ENCODE measurements at places on chromosomes 7 and 10.

DNA sequence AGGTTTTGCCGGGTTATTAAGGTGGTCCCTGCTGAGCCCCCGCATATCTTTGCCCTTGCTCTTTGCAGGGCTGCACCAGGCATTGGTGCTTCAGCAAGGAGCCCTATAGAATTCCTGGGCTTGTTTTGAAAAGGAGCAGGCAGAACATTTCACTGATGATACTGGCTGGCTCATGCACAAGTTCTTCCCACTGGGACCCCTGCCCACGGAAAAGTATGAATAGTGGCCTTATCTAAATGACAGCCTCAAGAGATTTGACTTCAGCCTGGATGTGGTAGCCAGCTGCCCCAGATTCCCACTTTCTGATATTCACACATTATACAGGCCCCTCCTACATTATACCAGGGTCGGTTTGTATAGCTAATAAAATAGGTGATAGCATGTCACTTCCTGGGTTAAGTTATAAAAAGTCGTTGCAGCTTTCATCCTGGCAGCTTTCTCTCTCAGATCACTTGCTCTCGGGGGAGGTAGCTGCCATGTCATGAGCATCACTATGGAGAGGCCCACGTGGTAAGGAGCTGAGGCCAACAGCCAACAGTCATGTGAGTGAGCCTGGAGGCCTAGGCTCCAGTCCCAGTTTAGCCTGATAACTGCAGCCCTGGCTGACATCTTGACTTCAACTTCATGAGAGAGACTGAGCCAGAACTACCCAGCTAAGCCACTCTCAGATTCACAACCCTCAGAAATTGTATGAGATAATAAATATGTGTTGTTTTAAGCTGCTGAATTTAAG lies 16.8 kb upstream of the CRTAC1 start:
- no peak for DNase-seq

DNA sequence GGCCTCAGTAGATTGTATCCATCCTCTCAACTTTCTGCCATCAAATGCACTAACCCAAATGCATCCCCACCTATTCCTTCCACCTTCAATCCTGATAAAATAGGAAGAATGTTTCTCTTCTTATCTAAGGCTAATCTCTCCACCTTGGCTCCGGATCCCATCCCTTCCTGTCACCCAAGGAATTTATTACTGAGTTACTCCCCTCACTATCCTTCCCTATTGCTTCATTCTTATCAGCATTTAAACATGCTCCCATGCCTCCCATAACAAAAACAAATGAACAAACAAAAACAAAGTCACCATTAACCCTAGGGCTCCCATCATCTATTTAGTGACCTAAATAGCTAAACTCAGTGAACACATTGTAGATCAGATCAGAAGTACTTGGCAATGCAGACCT lies 25.3 kb downstream of the AASS start:
- DNase-seq, result no peak

GRCh38 chr7:40033826-40034225 lies 83.8 kb downstream of the CDK13 start:
- no peak for DNase-seq

DNA sequence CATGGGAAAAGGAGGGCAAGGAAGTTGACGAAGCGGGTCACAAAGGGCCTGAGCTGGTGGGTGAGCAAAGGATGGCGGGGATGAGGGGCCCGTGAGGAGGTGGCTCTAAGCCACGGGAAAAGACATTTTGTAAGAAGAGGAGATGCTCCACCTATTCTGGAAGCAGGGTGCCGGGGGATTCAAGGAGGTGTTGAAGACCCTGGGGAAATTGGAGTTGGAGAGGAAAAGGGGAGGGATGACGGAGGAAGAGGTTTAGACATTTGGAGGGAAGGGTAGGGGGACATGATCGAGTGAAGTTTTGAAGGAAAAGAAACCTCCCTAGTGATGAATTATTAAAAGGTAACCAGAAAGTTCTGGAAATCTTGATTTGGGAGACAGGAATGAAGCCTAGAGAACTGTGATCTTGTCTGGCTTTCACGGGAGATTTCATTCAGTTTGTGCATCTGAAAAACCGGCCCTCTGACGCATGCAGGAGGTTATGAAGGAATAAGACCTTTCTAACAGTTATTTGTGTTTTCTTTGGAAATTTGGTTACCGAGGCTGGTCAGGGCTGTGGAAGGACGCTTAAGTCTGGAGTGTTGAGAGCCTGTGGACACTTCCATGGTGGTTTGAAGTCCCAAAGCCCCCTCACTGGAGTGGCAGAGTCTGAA lies 1.4 kb downstream of the SMO start:
- no peak for DNase-seq

DNA sequence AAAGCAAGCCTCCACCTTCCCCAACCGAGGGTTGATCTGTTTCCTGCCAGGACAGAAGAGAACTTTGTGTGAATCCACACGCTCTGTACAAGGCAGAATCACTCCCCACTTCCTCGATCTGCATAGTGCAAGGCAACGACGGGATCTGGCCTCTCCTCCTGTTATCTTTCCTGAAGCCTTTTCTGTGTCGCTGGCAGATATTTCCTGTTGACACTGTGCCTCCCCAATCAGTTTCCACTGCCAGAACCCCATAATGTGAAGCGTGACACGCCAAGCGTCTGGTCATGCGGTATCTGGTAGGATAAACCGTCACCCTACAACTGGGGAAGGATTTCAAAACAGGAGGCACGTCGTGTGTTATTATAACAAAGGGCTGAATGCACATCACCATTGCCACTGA lies 57.2 kb downstream of the FAM171A1 start:
- DNase-seq, result peak; percentile 36

DNA sequence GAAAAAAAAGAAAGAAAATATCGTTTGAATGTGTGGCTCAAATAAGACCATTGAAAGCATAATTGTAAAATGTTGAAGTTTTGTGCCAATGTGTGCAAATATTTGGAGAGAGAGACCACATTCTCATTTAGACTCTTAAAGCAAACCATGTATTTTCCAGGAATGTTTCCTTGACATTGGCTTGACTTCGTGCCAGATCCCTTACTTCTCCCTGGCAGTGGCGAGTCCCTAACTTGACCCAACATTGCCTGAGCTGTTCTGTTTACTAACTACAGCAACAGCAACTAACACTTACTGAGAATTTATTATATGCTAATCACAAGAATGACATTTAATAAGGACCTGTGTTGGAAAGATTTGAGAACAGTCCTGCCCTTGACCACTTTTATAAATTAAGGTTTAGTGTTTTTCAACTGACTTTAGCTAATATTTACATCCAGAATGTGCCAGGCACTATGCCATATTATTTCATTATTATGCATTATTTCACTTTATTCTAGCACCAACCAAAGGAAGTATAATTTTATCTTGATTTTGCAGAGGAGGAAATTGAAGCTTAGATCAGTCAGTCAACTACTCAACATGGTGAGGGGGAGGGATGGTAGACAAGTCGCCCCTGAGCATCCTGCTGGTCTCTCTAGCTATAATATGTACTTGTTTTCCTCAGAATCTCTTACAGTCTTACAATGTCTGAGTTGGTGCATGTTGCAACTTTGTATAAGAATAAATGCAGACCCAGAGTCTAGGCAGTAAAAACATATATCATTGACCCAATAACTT lies 29.7 kb downstream of the ZNF467 start:
- no peak for DNase-seq

GRCh38 chr7:127254163-127254684 lies 1.5 kb upstream of the GRM8 start:
- DNase-seq, result no peak

DNA sequence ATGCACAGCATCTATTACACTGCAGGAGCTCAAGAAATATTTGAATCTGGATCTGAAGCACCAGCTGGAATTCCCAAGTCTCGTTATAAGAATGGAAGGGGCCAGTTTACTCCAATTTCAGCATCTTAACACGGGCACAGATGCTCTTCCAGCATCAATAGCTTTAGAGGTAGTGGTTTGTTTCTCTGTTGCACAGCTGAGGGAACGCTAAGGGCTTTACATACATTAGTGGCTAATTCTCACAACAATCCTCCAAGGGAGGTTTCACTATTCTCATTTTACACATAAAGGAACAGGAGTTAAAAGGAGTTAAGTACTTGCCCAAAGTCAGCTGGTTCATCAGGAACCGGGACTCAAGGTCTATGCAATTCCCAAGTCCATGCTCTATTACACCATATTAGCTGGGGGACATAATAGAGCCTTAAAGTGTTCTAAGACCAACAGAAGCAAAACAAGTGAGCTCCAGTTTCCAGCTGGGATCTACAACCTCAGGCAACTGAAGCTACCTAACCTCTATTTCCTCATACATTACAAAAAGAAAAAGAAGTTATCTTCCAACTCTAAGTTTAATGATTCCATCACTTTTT lies 9.9 kb downstream of the XPNPEP1 start:
- DNase-seq, result no peak

DNA sequence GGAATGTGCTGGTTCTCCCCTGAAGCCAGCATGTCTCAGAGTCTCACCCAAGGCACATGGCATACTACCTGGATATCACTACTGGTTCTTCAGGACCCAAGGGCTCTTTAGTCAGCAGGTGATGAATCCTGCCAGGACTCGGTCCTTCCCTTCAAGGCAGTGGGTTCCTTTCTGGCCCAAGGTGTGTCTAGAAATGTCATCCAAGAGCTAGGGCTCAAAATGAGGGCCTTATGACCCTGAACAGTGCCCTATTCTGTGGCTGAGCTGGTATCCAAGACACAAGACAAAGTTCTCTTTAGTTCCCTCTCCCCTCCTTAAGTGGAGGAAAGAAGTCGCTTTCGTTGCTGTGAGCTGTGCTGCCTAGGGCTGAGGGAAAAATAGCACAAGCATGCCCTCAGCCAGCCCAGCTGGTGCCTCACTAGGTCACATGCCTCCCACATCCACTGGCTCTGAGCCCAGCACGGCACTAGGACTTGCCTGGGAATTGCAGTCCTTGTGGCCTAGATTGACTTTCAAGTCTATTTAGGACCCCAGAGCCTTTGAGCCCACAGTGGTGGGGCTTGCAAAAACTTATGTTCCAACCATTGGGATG lies 106.0 kb downstream of the BMS1 start:
- DNase-seq, result peak; percentile 34

- no peak for DNase-seq
These were observed 35.4 kb upstream of the CFAP46 start for GRCh38 chr10:132977807-132978206.

- no peak for DNase-seq
These were observed 196.7 kb downstream of the ANK3 start for GRCh38 chr10:60192946-60193345.

Measured in femur (tissue), 1 donor.